GM13976 (cell line): ENCODE measurements at places on chromosomes 3 and 15.

GRCh38 chr15:37698679-37699078 is 235.8 kb upstream of the TMCO5A start:
- no peak for DNase-seq

DNA sequence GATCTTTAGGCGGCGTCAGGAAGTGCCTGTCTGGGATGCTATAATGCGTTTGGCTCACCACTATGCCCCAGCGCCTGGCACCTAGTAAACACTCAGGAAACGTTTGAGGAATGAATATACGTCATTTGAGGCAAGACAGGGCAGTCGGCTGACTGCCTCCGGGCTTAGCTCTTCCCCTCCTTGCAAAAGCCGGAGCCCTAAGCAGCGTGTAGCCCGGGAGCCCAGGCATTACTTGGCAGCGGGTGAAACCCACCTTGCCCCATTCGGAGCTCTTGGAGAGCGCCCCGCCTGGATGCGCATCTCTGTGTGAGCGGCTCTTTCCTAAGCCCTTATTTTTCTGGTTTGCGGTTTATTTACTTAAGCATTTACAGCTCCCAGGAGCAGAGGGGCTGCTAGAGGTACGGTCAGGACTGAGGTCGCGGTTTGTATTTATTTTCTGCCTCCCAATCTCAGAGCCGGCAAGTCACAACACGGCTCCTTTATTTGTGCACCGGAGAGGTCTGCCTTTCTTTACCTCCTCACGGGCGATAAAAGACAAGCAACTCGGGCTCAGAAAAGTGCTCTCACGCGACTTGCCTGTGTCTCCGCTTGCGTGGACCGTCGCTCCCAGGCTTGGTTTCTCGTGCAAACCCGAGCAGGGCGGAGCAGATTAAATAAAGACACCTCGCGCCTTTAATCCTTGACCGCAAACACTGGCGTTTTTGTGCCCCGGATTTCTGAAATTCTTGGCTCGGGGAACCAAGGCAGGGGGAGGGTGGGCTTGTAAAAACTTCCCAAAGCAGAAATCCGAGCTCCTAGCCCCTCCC is 737 bp upstream of the ITPR1 start:
- DNase-seq, result peak; percentile 39

- no peak for DNase-seq
Observed at GRCh38 chr15:39998511-39999077, 40.4 kb downstream of the SRP14 start.

DNA sequence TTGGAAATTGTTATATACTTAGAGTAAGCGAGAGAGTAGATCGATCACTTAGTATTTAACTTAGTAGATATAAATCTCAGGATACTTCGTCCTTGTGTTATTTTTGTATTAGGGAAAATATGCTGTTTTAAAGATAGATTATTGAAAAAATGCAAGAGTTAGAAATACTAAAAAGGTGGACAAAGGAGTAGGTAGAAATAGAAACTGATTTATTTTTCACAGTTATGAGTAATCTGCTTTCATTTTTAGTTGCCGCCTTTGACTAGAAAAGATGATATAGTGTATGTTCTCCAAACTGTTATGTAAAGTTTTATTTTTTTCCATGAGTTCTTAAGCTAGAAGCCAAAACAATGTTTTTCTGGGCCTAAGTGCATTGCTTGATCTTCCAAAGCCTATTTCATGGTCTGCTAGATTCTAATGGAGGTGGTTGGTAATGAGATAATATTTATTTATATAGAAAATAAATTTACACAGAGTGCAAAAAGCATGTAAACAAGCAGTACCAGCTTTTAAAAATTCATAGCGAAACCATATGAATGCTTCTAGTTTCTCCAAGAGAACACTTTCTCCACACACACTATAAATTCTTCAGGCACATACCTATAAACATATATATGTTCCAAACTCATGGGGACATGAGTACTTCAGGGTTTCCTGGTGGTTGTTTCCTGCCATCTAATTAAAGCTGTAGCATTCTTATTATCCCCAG is 61.1 kb downstream of the DIPK2A start:
- peak; percentile 21 for DNase-seq

DNA sequence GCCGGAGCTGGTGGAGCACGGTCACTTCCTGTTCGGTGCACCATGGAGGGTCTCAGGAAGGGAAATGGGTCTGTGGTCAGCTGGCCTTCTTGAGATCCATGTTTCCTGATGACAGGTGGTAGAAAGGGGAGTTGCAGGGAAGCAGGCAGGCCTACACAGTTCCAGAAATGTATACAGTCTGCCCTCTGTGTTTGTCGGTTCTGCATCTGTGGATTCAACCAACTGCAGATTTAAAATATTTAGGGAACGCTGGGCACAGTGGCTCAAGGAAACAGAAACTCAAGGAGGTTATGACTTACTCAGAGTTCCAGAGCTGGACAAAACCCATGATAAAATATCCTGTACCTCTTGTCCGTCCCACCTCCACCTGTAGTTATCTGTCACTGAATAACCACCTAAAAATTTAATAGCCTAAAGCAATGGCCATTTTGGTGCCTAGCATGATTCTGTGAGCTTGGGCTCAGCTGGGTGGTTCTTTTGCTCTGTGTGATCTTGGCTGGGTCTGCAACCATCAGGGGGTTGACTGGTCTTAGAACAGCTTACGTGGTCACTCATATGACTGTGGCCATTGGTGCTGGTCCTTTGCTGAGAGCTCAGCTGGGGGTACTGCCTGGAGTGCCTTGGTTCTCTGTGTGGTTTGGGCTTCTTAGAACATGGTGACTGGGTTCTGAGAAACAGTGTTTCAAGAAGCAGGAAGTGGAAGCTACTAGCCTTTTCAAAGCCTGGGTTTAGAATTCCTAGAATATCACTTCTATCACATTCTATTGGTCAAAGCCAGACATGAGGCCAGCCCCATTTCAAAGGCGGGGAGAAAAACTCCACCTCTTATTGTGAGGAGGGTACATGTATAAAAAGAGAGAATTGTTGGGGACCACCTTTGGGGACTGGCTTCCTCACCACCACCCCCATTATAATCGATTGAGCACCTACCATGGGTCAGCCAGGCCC is 239.7 kb upstream of the BHLHE40 start:
- DNase-seq, result no peak

DNA sequence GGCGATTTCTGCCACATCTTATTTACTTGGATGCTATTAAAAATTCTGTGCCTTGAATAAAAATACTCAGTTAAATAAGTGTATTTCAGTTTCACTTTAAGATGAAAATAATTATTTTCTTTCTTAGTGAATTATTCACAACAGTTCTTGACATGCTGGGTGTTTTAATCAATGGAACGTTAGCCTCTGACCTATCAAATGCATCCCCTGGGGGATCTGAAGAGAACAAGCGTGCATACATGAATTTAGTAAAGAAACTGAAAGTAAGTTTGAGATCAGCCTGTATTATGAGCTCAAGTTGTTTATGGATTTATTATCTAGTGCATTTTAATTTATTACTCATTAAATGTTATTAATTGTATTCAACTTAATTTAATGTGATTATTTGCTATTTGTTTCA is 597 bp downstream of the P2RY12 start:
- no peak for DNase-seq

GRCh38 chr3:119665954-119666559 is 5.7 kb upstream of the POPDC2 start:
- no peak for DNase-seq

DNA sequence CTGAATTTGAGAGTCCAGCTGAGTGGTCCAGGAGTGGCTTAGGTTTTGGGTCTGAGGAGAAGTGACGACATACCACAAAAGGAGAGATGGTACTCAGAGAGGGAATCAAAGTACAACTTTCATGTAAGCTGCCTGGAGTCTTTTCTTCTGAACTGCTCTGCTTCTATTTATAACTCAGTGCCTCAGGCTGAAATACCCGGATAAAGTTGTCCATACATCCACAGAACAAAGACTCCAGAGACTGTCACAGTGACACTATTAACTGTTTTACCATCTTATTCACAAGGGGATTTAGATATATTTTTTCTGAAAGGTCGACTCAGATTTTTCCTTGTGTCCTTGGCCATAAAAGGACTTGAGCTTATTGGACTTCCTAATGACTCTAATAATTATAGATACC is 264.3 kb upstream of the DNAJC19 start:
- no peak for DNase-seq

- no peak for DNase-seq
Observed at GRCh38 chr3:42936157-42936981, 30.4 kb downstream of the ZNF662 start.

- no peak for DNase-seq
Observed at GRCh38 chr3:112477891-112478290, 21.4 kb downstream of the BTLA start.

DNA sequence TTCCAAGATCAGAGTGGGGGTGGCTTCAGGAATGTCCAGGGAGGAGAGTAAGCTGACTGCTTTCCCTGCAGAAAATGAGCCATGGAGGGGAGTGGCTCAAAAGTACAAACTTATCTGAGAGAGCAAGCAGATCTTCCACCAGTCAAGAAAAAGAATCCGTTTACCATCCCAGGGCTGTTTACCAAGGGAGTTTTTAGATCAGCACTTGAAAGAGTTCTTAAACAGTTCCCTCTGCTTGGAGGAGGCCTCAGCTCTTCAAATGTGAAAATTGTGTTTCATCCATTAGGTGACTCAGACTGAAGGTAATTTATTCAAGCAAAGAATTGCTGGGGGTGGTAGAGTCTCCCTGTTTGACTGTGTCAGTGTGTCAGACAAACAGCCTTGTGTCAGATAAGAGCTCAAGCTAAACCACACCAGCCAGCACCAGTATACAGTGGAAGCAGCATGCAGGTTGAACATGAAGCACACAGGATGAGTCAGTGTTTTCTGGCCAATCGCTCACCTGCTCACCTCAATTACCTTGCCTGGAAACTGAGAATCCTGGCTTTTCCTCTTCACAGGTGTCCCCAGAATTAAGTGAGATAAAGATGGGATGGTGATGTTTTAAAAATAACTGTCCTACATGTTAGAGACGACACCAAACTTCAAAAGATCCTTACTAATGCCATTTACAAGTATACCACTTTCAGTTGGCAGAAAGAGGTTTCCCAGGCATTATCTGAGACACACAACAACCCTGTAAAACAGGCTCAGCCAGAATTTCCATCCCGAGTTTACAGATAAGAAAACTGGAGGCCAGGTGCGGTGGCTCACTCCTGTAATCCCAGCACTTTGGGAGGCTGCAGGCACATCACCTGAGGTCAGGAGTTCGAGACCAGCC is 21.7 kb downstream of the SH3BP5 start:
- peak; percentile 78 for DNase-seq

GRCh38 chr3:183897606-183898005 is 12.9 kb upstream of the PARL start:
- DNase-seq, result no peak

DNA sequence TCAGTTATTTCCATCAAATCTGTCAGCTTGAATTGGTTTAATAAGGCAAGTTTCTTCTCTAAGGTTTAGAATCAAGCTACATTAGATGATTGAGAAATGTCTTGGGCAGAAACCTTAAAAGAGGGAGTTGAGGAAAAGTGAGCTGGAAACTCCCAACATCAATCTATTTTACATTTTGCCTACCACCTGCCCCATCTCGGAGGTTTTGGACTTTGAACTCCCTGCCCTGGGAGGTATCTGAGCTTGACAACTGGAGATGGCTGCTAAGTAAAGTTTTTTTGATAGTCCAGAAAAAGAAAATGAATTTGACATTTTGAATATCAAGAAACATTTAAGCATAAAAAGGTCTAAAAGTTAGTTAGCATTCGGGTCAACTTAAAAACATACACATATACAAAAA is 234.2 kb downstream of the NFKBIZ start:
- no peak for DNase-seq

- DNase-seq, result no peak
Observed at GRCh38 chr3:40009991-40010390, 200.6 kb downstream of the MYRIP start.

DNA sequence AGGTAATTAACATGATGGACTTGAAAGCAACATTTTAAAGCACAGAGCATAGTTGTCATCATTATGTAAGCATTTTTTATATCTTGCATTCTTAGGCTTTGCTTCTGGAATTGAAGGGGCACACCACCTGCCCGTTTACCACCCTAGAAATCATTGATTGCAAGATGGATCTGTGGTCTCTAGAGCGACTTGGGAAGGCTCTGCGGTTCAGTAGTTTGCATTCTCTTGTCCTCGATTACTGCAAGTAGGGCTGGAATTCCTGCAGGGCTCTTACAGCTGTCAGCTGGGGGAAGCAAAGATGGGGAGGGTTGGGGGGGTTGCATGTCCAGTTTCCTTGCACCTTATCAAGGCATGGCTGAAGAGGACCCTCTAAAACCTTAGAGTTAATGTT is 56.7 kb upstream of the RNF7 start:
- DNase-seq, result no peak

GRCh38 chr3:48662753-48663488 is at the start of gene CELSR3:
Gene CELSR3, minus strand, starts transcription at chr3:48662886. Its CDS starts 252 bp downstream, at chr3:48662634.
- DNase-seq, result peak; percentile 73

DNA sequence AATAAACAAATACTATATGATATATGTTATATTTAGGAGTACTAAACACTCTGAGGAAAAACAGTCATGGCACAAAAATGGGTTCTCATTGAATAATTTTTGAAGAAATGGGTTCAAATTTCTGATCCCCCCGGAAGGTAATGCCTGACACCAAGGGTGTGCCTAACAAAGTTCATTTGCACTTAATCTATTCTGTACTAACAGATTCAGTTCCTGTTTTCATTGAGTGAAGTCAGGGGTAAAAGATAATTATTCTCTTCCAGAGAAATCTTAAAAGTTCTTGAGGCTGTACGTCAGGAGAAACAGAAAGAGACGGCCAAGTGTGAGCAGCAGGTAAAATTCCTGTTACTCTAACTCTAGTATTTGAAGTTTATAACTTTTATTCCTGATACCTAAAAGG is 34.5 kb upstream of the TMEM42 start:
- DNase-seq, result no peak

- DNase-seq, result no peak
Observed at GRCh38 chr3:170602556-170602955, 16.7 kb upstream of the SLC7A14 start.

DNA sequence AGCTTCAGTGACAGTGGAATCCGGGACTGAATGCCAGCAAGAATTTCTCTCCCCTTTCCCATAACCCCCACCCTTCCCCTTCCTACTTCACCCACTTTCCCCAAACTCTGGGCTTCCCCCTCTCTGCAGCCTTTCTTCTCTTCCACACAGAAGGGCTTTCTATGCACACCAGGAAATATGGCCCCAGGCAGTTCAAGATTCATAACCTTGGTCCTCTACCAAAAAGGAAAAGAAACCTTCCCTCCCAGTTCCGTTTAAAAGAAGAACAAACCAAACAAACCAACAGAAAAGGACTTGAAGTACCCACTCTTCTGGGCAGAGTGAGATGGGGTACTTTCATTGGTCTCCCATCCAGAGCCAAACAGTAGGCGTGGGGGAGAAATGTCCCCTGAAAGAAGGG is 68.8 kb upstream of the ABHD2 start:
- no peak for DNase-seq

DNA sequence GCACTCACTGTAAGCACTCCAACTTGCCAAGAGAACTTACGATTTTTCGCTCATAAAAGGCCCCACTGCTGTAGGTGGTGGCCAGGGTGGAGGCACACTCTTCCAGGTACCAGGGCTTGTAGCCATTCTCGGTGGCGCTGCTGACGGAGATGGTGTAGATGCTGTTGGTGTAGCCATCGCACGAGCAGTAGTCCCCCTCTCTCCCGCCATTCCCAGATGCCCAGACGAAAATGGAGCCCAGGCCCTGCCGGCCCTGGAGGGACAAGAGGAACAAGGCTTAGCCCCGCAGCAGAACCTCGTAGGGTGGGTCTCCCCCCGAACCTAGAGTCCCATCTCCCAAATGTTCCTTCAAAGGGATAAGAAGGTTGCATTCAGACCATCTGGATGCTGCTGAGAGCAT is 96.3 kb downstream of the PCSK6 start:
- no peak for DNase-seq

- no peak for DNase-seq
Observed at GRCh38 chr15:77004189-77004588, 9.3 kb downstream of the PSTPIP1 start.
